ENCODE measurements at places on chromosomes 7 and 10.

- DNase-seq, result no peak
Observed at GRCh38 chr7:96931891-96932290, 73.5 kb upstream of the DLX6 start.

DNA sequence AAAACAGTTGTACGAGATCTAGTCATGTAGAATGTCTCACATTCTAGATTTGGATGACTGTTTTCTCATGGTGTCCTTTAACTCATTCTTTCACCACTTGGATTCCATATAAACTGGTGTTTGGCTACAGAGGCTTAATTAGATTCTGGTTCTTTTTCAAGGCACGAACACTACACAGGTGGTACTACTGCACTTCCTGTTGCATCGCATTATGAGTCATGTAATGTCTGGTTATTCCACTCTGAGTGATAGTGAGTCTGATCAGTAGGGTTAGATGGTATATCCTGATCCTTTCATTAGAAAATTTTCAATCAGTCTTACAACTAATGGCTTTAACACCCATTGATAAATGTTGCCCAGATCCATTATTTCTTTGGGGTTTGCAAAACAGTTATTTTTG is 11.2 kb upstream of the AKAP9 start:
- DNase-seq, result no peak

GRCh38 chr10:131001438-131001837 is 310.1 kb downstream of the TCERG1L start:
- DNase-seq, result no peak

DNA sequence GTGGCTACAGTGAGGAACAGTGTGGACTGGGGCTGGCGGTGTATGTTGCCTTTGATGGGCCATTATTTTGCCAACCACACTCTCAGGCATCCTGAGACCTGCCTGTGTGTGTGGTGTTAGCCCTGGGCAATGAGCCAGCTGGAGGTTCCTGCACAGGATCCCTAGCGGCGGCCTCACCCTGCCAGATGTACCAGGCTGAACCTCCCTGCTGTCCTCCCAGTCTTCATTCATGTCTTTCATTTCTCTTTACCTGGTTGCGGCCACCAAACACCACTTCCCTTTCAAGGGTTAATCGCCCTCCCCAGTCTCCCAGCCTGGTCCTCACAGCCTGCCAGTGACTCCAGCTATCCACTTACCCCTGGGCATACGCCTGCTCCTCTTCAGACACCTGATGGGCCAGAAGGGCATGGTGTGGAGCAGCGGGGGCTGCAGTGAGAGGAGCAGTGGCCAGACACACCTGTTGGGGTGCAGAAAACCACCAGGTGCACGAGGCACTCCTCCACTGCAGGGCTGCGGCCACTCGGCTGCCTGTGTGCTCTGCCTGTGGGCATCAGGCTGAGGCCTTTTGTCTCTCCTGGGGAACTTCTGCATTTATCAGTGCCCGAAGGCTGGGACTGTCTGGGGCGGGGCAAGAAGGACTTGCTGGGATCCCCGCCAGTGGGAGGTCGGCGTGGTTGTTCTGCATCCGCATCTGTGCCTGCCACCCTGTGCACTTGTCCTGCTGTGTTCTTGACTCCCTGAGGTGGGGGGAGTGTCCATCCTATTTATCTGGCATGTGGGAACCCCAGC is 111.6 kb downstream of the ARHGAP22 start:
- peak; percentile 83 for DNase-seq

GRCh38 chr7:41997151-41997550 is 239.9 kb downstream of the GLI3 start:
- DNase-seq, result no peak

- DNase-seq, result peak; percentile 36
Observed at GRCh38 chr10:124992462-124993344, 50.8 kb downstream of the ZRANB1 start.

GRCh38 chr7:111096997-111097396 is 6.1 kb downstream of the LRRN3 start:
- no peak for DNase-seq

GRCh38 chr10:23994459-23995046 is 214.4 kb upstream of the KIAA1217 start:
- DNase-seq, result peak; percentile 51

GRCh38 chr7:149873970-149874643 is 338 bp downstream of the ATP6V0E2 start:
- DNase-seq, result peak; percentile 82

- peak; percentile 39 for DNase-seq
Observed at GRCh38 chr10:101972761-101973160, 83.2 kb downstream of the ARMH3 start.

DNA sequence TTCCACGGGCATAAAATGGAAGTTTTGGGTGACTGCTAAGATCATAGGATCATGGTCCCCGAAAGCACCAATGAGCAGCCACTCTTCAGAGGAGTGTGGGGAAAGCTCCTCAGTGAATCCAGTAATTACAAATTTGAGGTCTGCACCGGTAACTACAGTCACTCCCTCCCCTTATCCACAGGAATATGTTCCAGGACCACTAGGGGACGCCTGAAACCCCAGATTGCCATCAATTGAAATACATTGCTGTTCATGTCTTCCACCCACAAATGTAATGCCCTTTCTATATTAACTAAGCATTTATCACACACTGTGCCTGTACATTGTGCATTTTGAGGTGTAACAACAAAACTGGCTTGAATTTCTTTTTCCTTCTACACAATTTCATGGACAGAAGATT is 447.9 kb upstream of the PFKP start:
- no peak for DNase-seq

- DNase-seq, result no peak
Observed at GRCh38 chr10:6721480-6721879, 141.4 kb upstream of the PRKCQ start.

DNA sequence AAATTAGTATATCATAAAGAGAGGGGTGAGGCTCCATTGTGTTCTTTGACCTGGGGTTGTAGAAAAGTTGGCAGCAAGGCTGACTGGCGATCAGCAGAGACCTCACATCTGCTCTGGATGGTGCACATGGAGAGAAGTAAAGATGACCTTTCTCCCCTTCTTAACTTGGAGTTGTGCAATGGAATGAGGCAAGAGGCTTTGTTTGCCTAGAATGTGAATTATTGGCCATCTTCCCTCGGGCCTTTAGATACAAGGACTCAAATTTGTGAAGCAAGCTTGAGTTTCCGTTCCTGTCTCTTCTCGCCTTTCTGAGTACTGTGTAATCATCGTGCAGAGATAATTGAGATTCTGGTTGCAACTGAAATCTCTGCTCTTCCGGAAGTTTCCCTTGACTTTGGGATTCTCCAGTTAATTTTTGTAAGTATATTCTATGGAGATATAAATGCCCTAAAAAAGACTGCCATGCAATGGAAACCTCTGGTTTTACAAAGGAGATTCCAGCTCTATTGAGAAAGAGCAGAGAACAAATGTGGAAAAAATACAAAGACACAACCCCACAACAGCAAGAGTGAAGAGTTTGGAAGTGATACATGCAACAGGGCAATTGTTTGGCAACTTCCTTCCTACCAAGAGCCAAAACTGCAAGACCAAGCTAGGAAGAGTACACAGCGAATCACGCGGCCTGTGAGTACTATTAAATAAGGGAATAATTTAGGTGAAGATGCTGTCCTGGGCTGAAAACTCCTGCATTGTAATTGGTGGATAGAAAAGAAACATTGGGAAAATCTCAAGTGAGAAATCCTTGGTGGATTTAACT is 542.3 kb upstream of the NRP1 start:
- no peak for DNase-seq

GRCh38 chr10:101906586-101907183 is 63.1 kb upstream of the KCNIP2 start:
- no peak for DNase-seq

DNA sequence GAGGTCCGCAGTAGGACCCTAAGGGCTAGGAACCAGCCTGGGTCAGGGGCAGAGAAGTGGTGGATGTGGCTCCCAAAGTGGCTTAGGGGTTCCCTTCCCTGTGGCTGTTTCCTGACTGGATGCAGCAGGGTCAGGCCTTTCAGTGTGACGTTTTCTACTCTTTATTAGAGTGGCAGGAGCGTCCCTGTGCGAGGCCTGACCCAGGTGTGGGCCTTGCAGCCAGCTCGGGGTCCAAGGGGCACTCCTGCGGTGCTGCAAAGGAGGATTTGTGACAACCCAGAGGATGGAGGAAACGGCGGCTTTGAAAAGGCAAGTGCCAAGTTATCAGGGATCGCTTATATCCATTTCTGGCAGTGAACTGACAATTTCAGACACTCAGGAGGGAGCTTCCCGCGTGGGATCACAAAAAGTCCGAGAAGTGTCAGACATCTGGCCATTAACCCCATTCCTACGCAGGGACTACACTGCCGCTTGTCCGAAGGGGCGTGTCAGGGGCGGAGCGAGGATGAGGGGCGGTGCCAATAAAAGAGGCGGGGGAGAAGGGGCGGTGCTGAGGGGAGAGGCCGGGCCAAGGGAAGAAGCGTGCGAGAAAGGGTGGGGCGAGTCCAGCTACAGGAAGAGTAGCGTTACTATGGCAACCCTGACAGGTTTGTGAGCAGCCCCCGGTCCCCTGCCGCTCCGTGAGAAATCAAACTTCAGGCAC is 98.8 kb upstream of the ZNF722 start:
- peak; percentile 9 for DNase-seq

- no peak for DNase-seq
Observed at GRCh38 chr10:113345826-113346624, 206.8 kb upstream of the HABP2 start.

DNA sequence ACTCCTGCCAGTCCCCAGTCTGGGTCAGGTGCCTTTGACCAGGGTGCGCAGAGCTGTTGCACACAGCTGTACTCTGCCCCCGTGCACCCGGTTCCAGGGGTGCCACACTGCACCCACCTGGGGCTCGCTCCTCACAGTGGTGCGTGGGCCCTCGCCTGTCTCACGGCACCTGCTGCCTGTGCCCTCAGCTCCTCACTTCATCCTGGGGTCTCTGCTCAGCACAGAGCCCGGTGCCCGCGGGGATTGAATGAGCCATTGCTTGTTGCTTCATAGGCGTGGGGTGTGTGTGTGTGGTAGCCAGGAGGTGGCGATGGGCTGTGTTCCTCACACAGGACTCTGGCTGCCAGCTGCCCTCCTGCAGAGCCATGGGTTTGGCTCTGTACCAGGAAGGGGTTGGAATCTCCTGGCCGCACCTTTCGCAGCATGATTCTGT is 18.5 kb downstream of the EIF3B start:
- no peak for DNase-seq

DNA sequence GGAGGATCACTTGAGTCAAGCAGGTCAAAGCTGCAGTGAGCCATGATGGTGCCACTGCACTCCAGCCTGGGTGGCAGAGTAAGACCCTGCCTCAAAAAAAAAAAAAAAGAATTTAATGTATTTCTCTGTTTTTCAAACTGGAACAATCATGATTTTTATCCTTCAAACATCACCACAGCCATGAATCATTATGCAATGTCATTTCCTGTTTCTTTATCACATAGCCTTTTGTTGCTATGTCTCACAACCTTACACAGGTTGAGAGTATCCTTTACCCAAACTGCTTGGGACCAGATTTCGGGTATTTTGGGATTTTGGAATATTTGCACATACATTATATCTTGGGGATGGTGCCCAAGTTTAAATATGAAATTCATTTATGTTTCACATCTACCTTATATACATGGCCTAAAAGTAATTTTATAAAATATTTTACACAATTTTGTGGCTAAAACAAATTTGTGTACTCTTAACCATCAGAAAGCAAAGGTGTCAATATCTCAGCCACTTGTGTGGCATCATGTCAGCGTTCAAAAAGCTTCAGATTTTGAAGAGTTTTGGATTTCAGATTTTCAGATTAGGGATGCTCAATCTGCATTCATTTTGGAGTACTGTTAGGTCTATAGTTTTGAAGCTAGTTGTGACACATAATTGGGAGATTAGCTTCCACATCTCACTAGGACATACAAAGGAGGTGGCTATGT is 8.2 kb downstream of the NT5C3A start:
- no peak for DNase-seq

DNA sequence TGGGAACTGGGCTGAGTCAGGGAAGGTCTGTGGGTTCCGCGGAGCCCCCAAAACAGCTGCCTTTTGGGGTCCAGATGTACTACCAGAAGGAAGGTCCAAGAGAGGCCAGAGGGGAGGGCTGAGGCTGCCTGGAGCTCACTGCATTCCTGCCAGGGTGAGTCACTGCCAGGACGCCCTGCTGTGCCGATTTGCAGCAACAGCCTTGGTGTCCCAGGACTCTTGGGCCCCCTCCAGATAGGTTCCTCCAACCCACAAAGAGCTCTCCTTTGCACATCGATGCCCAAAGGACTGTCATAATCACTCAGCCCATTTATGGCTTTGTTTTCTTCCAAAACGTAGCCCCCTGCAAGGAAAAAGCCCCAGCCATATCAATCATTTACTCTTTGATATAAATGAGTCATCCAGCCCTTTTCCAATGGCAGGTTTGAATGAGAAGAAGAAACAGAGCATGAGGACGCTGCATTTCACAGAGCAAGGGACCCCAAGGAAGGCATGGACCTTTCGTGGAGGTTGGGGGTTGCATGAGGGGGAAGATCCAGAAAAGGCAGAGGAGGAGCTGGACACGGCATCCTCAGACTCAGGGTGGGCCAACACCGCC is 32.2 kb upstream of the COL13A1 start:
- DNase-seq, result no peak

All from MM.1S (cell line).